ENCODE measurements at places on chromosomes 4 and X. TPM values are rescaled to one million over a fixed set of nuclear protein-coding genes. Genes with fewer than 3 reads are reported as not detected.

GRCh38 chr4:7831858-7832730, 107.6 kb downstream of the AFAP1 start:
- no peaks in the 10 kb centered on the region for H3K4me1 ChIP-seq
- DNase-seq = no peak
- H3K36me3 ChIP-seq = peaks cover 32% of the 10 kb centered on the region

ATP11C gene
- 36.5 TPM for total RNA-seq

DNA sequence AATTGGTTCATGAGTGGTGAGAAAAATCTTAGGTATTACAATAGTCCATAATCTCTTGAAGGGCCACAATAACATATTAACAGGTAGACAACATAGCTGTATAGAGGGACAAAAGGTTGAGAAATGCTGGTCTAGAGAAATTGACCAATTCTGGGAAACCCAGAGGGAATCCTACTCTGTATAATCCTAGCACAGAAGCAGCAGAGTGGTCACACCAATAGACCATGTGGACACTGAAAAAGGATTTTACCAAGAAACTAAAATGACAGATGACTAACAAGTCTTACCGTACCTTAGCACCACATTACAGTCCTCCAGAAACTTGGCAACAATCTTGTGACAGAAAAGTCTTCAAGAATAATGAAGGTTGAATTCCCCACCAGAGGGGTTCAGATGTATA, 169.1 kb upstream of the PCDH18 start:
- no peak for DNase-seq
- no peak overlapping the region for H3K27ac ChIP-seq
- H3K27me3 ChIP-seq = no peaks in the 10 kb centered on the region
- no peak overlapping the region for H3K4me3 ChIP-seq
- H3K4me1 ChIP-seq = no peaks in the 10 kb centered on the region

GLUD2 gene
- 11.3 TPM for total RNA-seq

- H3K27ac ChIP-seq = peak overlapping the region; percentile 41
- H3K27me3 ChIP-seq = no peaks in the 10 kb centered on the region
- H3K4me1 ChIP-seq = peaks cover 25% of the 10 kb centered on the region
- H3K4me3 ChIP-seq = no peak overlapping the region
- peaks cover 9% of the 10 kb centered on the region for H3K36me3 ChIP-seq
Measured at GRCh38 chr4:39710098-39710896, 12.4 kb downstream of the UBE2K start.

- H3K27me3 ChIP-seq = no peaks in the 10 kb centered on the region
- H3K36me3 ChIP-seq = no peaks in the 10 kb centered on the region
- DNase-seq = no peak
- no peaks in the 10 kb centered on the region for H3K4me1 ChIP-seq
- no peak overlapping the region for H3K27ac ChIP-seq
- H3K4me3 ChIP-seq = no peak overlapping the region
Measured at GRCh38 chr4:119823891-119824290, 195.3 kb upstream of the PDE5A start.

DNA sequence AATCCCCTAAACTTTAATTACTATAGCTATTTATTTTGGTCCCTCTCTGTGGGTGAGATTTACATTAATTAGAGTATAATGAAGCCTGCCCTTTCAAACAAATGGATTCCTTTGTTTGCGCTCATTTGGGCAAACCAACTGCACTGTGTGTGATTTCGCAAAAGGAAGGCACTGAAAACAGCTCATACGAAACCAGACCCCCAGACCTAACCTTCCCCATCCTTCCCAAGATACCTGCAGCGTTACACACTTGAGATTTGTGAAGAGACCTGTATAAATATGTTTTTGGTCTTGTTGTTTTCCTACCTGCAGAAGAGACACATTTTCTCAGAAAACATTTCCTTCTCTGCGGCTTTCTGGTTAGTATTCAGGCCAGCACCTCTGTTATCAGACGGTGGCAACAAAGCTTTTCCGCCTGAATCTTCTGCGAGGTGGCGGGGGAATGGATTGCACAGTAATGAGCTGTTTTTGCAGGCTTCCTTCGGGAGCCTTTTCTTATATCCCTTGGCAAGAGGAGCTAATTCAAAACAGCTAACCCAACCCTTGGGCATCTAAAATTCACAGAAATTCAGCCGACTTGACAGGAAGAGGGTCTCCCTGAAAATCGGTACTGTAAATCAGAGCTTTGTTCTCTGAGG, 47.6 kb downstream of the CBLL2 start:
- H3K27ac ChIP-seq = peak overlapping the region; percentile 2
- no peak overlapping the region for H3K4me3 ChIP-seq
- H3K27me3 ChIP-seq = peaks cover 3% of the 10 kb centered on the region
- no peak for DNase-seq
- H3K36me3 ChIP-seq = no peaks in the 10 kb centered on the region

PCYT1B gene
- 29.2 TPM for total RNA-seq

DNA sequence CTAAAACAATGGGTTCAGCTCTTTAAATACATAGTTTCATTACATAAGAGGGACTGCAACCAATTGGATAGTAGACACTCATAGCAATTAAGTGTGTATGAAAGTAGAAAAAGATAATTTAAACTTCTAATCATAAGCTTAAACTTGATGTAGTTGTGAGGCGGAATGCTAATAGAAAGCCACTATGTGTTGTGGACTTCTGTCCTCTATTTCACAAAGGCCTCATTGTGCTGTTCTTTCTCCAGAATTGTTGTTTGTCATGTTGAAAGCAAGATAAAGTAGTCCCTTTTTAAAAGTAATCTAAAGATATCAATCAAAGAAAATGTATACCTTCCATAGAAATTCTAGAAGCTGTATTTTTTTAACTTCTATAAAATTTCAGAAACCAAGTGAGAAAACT, 329.4 kb downstream of the KLHL4 start:
- H3K36me3 ChIP-seq = peaks cover 3% of the 10 kb centered on the region
- H3K27me3 ChIP-seq = no peaks in the 10 kb centered on the region
- no peak overlapping the region for H3K4me3 ChIP-seq

DNA sequence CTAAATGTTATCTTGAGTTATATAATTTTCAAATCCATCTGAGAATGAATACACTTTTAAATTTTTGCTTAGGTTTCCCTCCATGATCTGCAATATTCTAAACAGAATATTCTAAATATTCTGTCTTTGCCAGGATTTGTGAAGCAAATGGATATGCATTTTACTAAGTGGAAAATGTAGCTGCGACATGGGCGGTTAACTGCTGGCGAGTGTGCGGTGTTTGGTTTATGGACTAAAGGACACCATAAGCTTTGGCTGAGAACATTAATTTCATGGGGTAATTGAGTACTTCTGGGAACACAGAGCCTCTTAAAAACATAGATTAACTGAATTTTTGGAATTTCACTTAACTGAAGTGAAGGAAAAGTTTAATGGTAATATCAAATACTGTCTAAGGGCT, 153.8 kb upstream of the ETNPPL start:
- no peaks in the 10 kb centered on the region for H3K36me3 ChIP-seq
- no peak overlapping the region for H3K4me3 ChIP-seq
- DNase-seq = no peak

DNA sequence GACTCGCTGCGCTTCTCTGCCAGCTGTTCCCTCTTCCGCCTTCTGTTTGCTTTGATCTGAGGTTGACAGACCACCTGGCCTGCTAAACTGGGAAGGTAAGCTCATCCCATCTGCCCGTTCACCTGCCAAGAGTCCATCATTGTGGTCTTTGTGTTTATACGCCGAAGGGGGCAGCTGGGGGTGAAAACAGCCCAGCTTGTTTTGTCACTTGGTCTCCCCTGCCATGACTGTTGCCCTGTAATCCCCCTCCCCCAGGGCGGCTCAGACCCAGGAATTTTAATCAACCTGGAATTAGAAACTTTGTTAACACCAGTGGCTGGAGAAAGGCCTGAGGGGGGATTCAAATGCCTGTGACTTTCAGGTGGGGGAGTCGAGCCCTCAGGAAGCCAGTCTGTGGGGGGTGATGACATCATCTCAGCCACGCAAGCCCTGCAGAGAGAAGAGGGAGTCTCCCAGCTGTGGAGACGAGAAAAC, 333.3 kb downstream of the BCOR start:
- peaks cover 18% of the 10 kb centered on the region for H3K4me1 ChIP-seq
- no peak overlapping the region for H3K27ac ChIP-seq
- DNase-seq = no peak
- no peak overlapping the region for H3K4me3 ChIP-seq
- H3K27me3 ChIP-seq = peaks cover 9% of the 10 kb centered on the region
- H3K36me3 ChIP-seq = no peaks in the 10 kb centered on the region

MAB21L2 gene
- total RNA-seq = 0.51 TPM

LIMCH1 gene
- total RNA-seq = 12.7 TPM

CFP gene
- 0.69 TPM for total RNA-seq

GRCh38 chr4:2071912-2072867, 13.1 kb downstream of the NAT8L start:
- H3K27ac ChIP-seq = no peak overlapping the region
- H3K4me3 ChIP-seq = no peak overlapping the region
- no peaks in the 10 kb centered on the region for H3K27me3 ChIP-seq
- H3K36me3 ChIP-seq = no peaks in the 10 kb centered on the region
- peaks cover 8% of the 10 kb centered on the region for H3K4me1 ChIP-seq
- no peak for DNase-seq

DNA sequence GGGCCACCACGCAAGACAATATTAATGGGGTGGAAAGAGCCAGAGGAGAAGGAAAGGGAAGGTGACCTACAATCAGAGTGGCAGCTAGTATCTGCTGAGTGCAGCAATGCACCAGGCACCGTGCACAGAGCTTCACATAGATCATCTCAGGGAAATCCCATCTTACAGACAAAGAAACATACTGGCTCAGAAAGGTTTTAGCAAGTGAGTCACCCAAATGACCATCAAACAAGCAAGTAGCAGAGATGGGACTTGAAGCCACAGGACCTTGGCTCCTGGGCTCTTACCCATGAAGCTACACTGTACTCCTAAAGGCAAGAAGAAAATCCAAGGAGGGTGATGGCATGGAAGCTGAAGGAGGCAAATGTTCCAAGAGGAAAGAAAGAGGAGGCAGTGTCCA, 6.8 kb downstream of the ANXA5 start:
- H3K27me3 ChIP-seq = no peaks in the 10 kb centered on the region
- H3K27ac ChIP-seq = no peak overlapping the region
- H3K4me1 ChIP-seq = peaks cover 10% of the 10 kb centered on the region
- H3K36me3 ChIP-seq = peaks cover 17% of the 10 kb centered on the region
- DNase-seq = no peak
